ENCODE measurements at places on chromosomes 6 and 20.
A peak's percentile ranks its signal among the peaks of the same experiment; 100 is the strongest.

DNA sequence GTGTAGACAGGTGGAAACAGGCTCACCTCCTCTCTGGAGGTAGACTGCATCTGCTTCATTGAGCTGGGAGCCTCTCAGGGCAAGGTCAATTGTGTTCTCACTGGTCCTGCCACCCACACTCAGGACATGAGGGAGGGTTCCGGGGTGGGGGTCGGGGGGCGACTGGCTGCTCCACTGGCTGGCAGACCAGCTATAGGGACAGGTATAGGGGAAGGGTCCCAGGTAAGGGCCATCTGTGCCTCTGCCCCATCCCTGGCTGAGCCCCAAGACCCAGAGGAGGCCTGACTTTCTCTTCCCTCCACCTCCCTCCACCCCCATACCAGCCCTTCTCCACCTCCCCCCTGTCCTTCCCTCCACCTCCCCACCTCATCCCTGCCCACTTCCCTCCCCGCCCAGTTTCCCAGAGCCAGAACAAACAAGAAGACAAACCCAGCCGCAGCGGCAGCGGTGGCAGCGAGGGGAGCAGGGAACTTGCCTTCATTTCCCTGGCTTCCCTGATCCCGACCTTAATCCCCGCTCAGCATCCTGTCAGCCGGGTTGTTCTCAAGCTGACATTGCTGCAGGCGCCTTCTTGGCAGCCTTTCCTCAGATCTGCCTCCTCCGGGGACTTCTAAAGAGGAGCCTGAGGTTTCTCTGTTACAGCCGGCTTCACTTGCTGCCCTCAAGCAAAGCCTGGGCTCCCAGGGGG is 18.3 kb upstream of the FOXP4 start:
- DNase-seq, result no peak

- DNase-seq, result peak; percentile 8
Observed at GRCh38 chr20:33791959-33792597, 19.1 kb upstream of the CHMP4B start.

- no peak for DNase-seq
Observed at GRCh38 chr6:37821446-37821845, 1.9 kb downstream of the ZFAND3 start.

DNA sequence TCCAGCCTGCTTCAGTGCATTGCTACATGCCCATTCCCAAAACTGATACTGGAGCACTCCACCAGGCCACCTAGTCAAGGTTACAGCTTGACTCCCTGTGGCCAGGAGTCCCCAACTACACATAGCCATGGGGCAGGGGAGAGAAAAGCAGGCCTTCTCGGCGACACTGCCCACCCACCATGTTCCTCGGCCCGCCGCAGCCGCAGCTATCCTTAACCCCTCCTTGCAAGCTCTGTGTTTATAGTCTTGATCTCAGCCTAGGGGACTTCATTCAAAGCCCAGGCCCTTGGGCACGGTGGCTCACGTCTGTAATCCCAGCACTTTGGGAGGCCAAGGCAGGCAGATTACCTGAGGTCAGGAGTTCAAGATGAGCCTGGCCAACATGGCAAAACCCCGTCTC is 39.2 kb upstream of the FAM50B start:
- DNase-seq, result no peak

DNA sequence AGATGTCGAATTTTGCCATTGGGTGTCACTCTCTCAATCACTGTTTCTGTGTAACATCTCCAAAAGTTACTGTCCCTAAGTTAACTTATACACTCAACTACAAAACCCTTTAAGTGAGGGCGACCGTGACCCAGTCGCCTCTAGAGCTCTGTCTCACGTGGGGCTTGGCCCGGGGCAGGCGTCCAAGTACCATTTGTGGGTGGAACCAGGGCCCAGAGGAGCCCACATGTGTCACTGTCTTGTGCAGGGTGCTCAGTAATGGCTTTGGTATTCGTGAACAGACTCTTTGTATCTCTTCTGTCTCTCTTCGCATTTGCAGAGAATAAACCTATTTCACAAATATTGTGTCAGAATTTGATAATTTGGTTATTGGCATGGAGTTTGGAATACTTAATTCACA is 109.9 kb upstream of the THBS2 start:
- no peak for DNase-seq

DNA sequence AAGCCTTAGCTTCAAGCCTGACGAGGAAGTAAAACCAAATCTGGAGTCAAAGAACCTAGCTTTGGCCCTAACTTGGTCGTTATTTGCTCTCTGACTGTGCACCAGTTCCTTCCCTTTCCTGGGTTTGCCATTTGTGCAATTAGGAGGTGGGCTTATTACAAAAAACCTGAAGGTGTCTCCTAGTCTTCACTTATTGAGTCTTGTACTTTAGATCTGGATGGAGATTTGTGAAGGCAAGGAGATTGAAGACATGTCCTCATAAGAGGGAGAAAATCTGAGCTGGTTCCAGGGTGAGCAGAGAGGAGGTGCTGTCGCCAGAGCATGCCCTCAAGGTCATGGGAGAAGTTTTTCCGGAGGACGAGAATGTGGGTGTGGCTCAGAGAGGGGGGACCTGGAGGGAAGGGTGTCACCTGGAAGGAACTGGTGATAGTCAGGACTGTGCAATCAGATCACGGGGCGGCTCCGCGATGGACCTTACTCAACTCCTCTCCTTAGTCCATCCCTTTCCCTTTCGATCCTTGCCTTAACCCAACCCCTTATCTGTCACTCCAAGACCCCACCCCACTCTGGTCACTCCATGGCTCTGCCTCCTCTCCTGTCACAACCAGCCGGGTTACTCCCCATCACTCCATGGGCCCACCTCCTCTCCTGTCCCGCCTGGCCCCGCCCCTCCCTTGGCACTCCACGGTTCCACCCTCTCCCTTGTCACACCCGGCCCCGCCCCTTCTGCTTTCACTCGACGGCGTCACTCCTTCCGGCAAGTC is 588 bp upstream of the ACSS2 start:
- DNase-seq, result no peak

- DNase-seq, result peak; percentile 56
Observed at GRCh38 chr6:136607932-136608772, 57.9 kb upstream of the MAP7 start.

DNA sequence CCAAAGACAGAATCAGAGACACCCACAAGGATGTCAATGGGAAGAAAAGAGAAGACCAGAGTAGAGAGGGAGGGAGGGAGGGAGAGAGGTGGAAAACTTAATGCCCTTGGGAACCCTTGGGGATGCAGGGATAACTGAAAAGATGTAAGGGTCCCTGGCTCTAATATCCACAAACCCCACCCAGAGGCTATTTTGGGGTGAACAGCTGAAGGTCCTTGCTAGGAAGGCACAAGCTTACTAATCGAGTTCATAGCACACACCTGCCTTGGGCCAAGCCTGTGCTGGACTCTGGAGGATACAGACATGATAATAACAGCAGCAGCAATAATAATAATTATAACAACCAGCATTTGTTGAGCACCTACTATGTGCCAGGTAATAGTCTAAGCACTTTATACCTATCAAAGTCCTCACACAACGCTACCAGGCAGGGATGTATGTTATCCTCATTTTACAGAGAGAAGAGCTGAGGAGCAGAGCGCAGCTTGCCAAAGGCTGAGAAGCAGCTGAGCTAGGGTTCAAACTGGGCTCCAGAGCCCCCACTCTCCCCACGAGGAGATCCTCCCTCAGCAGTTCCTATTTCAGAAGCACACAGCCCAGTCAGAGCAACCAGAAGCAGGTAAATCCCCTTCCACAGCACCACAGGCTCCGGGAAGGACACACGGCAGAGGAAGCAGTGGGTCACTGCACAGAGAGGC is 174.2 kb downstream of the ANKRD60 start:
- DNase-seq, result no peak

GRCh38 chr6:163248051-163248450 is 166.5 kb upstream of the QKI start:
- DNase-seq, result no peak

DNA sequence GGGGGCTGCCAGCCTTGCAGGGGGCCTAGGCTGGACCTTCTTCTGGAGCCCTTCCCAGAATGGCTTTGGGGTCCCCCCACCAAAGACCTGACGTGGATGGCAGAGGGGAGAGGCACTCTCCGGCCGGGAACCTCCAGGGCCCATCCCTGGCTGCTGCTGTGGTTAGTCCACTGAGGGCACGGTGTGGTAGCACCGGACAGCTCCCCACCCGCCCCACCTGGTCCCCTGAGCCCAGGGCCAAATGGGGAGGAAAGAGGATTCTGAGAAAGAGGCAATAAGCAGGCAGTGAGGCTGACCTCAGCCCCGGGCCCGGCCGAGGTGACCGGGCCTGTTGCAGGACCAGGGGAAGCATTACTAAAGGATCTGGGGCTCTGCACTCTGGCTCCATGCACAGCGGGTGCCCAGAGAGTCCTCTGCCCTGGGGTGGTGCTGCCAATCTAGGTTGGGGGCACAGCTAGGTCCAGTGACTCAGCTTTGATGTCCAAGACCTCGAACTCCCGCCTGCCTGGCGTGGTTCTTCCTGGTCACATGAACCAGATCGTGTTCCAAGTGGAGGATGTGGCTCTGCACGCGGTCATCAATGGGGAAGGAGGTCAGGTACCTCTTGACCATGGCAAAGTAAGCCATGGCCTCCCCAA is 2.2 kb downstream of the CENPB start:
- no peak for DNase-seq

GRCh38 chr6:106527979-106528378 is 101.3 kb downstream of the RTN4IP1 start:
- no peak for DNase-seq

DNA sequence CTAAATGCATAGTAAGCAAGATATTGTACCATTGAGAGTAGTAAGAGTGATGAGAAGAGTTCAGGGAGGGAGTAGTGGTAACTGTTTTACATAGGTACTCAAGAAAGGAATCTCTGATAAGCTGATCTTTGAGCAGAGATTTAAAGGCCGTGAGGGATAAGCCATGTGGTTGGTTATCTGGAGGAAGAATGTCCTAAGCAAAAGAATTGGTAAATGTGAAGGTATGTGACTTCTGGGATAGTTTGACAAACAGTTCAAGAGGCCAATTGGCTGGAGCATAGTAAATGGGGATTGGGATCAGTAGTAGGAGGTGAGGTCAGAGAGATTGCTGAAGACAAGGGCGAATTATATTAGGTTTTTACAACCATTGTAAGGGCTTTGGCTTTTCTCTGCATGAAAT is 40.1 kb downstream of the PLCB1 start:
- no peak for DNase-seq

GRCh38 chr6:15616261-15616660 is 46.6 kb downstream of the DTNBP1 start:
- no peak for DNase-seq

- no peak for DNase-seq
Observed at GRCh38 chr6:9437836-9438235, 977.0 kb downstream of the TFAP2A start.

DNA sequence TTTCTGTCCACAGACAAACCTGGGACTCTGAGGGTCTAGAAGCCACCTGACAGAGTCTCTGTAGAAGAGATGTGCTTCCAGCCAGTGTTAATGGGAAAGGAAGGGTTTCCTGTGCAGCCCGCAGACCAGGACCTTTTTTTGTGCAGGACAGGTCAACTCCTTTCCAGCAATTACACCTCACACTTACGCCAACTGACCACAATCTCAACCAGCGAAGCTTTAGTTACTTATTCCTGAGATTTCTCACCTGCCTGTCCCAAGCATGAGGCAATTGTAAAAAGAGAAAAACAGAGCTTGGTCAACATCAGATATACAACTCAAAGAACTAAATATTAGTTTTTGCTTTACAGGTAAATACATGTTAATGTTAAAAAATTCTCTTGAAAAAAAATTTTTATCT is 393.8 kb upstream of the ID4 start:
- DNase-seq, result no peak

- DNase-seq, result no peak
Observed at GRCh38 chr6:39137245-39137644, 22.3 kb upstream of the SAYSD1 start.

DNA sequence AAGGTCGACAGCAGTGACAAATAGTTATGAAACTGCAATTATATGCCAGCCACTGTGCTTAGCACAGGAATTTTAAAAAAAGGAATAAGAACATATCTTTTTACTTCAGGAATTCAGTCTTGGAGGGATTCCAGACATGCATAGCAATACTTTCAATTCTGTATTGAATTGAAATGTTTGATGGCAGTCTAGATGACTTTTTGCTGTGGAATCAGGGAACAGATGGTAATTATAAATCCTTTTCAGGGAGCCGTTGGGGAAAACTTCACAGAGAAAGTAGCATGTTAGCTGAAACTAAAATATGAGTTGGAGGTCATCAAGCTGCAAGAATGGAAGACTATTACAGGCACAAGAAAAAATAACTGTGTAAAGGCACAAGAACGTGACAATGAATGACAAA is 74.8 kb downstream of the IMPG1 start:
- DNase-seq, result no peak

- DNase-seq, result no peak
Observed at GRCh38 chr6:38004908-38005307, 185.4 kb downstream of the ZFAND3 start.

- DNase-seq, result no peak
Observed at GRCh38 chr6:142242269-142242668, 59.5 kb upstream of the ADGRG6 start.

- no peak for DNase-seq
Observed at GRCh38 chr6:107154131-107154800, 39.0 kb upstream of the BEND3 start.

DNA sequence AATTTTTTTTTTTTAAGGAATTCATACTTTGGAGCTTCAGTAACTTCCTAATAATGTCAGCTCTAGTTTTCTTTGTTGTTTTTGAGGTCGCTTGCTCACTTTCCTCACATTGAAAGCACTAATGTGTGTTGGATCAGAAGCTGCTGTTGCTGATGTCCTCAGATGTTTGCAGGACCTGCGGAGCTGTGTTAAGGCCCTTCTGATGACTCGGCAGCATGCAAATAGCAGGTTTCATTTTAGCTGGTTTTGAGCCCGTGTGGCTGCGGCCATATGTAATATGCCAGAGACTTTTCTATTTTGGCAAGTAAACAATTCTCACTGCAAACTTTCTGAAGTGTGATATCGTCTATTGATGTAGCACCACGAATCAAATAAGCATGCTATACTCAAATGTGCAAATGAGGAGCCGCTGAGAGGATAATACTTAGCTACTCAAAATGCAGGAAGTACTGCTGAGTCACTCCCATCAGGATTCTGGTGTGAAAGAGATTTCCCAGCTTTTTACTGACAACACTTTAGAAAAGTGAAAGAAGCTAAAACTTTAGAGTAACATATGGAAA is 187.8 kb downstream of the SASH1 start:
- DNase-seq, result no peak

- DNase-seq, result no peak
Observed at GRCh38 chr6:139612135-139612465, 237.7 kb upstream of the CITED2 start.

DNA sequence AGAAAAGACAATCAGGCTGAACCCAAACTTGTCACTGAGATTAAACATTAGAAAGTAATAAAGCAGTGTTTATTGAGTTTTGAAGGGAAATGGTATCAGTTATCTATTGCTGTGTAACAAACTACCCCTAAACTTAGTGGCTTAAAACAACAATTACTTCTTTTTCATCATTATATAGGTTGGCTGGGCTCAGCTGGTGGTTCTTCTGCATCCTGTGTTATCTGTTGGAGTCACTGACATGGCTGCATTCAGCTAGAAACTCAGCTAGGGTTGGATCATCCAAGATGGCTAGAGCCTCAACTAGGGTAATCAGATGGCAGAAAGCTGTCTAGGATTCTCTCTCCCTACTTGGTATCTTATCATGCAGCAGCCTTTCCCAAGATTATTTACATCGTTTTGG is 12.5 kb upstream of the RIN2 start:
- DNase-seq, result no peak

GRCh38 chr6:164013480-164014208 is 599.1 kb downstream of the QKI start:
- no peak for DNase-seq

- DNase-seq, result peak; percentile 39
Observed at GRCh38 chr6:118618676-118619377, 32.6 kb downstream of the CEP85L start.
